ENCODE measurements at places on chromosomes 7 and 10.

GRCh38 chr7:40237731-40238130 is 102.9 kb downstream of the SUGCT start:
- no peak for DNase-seq

GRCh38 chr10:63382066-63382465 is 83.7 kb downstream of the JMJD1C start:
- DNase-seq: no peak

DNA sequence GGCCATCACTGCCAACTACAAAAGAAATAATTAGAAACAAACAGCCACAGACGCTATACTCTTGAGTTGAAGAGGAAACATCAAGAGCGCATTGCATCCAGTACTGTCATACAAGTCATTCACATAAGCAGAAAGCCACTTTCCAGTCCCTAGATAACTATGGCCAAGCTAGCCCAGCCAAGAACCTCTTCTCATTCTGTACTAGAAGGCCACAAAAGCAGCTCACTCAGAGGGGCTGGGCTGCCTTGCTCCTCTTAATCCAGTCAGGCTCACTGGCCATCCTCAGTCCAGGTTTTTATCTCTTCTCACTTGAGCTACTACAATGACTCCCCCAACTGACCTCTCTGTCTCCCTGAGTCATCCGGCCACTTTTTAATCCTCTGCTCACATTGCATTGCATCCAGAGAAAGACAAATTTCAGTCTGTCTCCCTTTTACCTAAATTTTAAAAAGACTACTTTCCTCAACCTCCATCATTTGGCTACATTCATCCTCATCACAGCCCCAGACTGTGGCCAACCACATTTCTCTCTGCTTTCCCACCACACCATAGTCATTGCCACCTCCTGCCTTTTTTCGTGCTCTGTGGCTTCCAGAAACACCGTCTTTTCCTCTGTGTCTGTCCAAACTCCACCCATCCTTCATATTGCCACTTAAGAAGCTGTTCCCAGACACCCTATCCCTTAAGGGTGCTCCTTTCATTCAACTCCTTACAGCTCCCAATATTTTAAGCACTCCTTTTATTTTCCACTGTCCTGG is 25.0 kb downstream of the PPP1R3C start:
- DNase-seq: no peak

- no peak for DNase-seq
Measured at GRCh38 chr10:99450156-99450555, 19.7 kb upstream of the GOT1 start.

DNA sequence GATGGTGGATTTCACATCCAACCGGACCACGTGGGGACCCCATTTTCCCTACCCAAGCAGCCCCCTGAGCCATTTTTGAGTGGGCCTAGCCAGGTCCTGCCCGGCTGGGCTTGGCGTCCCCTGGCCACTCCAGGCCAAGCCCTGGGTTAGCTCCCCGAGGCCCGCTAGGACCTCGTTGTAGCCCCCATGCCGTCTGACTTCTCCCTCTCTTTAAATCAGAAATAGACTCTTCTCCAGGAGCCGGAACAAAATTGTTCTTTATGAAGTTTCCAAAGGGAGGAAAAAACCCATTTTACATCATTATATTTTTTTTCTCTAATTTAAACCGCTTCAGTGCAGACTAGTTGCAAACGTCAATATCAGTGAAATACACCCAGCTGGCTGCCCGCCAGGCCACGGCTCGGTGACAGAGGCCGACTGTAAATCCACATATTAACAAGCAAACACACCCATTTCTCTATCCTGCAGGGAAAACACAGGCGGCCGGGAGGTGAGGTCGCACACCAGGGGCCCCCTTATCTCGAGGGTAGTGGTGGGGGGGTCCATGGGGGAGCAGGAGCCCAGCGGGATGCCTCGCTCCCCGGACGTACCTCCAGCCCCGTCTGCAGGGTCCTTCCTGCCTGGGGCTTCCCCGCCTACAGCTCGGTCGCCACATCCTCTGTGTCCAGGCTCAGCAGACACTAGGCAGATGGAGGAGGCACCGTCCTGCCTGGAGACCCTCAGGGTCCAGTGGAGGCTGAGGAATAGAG is 72.7 kb downstream of the ELFN1 start:
- DNase-seq: no peak

GRCh38 chr7:83976302-83976701 is 218.3 kb downstream of the SEMA3A start:
- DNase-seq: no peak

GRCh38 chr10:70175516-70175915 is 5.2 kb upstream of the SAR1A start:
- no peak for DNase-seq

- DNase-seq: no peak
Measured at GRCh38 chr10:71616817-71617654, 102.5 kb downstream of the C10orf105 start.

DNA sequence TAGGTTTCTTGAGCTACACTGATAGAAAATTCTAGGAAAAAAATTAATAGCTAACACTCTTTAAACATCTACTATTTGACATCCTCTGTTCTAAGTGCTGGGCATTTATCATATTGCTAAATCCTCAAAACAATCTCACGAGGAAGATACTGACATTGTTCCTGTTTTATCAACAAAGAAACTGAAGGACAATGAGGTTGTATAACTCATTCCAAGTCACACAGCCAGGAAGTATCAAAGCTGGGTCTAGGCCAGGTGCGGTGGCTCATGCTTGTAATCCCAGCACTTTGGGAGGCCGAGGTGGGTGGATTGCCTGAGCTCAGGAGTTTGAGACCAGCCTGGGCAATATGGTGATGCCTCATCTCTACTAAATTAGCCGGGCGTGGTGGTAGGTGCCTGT is 51.6 kb upstream of the IL6 start:
- DNase-seq: no peak

DNA sequence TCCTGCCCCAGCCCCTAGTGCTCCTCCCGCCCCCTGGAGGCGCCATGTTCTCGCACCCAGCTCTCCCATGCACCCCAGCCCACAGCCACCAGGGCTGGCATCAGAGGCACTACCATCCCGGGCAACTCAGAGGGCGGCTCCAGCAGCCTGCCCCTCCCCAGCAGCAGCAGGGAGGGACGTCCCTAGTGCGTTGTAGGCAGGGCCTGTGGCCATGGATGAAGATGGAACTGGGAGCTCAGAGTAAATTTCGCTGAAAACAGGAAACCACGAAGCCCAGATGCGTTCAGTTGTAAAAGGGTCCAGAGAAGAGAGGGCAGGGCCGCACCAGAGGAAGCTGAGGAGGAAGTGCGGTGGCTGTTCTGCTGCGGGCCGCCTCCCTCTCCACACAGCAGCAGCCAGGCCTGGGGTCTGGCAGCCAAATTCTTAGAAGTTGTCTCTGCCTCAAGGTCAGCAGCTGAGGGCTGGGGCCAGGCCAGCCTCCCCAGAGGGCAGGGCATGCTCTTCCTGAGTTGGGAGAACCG is 24.6 kb downstream of the VSIR start:
- peak; percentile 99 for DNase-seq

DNA sequence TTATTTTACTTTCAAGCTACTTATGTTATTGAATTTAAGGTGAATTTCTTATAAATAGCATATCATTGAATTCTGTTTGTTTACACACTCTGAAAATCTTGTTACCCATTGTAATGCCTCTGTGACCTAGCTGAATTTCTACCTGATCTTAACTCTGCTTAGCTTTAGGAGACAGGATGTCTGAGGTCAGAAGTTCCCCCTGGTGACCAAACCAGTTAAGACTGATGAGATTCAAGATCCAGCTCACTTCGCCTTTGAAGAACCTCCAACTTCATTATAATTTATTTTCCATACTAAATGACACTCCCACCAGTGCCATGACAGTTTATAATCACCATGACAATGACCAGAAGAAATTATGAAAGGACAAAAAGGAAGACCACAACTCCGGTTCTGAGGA is 213.4 kb upstream of the CDC14C start:
- no peak for DNase-seq

- no peak for DNase-seq
Measured at GRCh38 chr10:96548589-96548988, 34.9 kb upstream of the TLL2 start.

DNA sequence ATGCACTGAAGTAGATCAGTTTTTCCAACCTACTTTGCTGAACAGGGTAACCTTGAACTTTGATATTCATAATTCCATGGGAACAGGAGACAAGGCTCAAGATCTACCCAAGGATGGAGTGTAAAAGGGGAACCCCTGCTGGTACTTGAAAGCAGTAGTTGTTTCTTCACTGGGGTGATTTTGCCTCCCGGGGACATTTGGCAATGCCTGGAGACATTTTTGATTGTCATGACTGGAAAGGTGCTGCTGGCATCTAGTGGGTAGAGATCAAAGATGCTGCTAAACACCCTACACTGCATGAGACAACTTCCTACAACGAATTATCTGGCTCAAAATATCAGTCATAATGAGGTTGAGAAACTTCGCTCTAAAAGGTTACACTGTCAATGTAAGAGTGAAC is 214.8 kb upstream of the CTBP2 start:
- DNase-seq: no peak

DNA sequence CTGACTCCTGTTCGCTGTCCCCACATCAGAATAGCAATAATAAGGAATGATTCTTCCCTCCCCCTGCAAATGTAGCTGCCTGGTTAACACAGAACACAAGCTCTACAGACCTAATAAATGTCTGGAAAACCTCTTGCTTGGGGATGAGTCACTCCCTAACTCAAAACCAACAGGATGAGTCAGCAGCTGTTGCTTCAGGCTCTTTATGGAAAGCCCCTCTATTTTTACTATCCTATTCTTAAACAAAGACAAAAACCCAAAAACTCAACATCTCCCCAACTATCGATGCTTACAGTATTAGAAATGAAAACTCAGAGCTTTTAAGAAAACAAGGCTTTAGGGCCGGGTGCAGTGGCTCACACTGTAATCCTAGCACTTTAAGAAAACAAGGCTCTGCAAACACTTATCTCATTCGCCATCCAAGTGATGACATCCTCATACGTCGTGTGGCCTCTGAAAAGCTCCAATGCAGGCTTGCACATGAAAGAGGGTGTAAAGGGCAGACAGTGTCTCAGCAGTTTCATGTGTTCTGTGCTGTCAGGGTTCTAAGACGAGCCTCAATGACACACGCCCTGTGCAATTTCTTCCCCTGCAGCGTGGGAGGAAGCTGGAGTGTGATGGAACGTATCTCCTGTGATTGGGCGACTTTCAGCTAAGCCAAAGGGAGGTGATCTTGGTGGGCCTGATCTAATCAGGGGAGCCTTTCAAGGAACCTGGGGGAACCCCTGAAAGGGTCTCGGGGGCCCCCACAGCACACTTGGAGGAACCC is 70.1 kb downstream of the AMZ1 start:
- DNase-seq: peak; percentile 94

GRCh38 chr10:108050626-108051025 is 886.1 kb upstream of the SORCS1 start:
- DNase-seq: no peak

GRCh38 chr7:28104811-28105210 is 75.8 kb downstream of the JAZF1 start:
- DNase-seq: no peak

DNA sequence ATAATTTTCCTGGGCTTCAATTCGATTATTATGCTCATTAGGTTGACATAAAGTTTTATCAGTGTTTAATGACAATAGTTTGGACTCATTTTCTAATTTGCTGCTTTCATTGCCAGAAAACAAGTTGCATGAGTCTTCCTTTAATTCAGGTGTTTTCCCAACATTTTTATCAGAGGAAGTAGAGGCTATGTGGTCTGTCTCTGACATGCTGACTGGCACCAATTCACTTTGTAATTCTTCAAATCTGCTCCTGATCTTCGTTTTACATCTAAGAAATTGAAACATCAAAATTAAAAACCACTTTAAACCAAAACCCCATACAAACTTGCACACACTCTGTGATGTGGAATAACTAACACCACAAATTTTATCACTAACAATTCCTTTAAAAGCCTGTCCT is 10.9 kb downstream of the CCDC186 start:
- no peak for DNase-seq

DNA sequence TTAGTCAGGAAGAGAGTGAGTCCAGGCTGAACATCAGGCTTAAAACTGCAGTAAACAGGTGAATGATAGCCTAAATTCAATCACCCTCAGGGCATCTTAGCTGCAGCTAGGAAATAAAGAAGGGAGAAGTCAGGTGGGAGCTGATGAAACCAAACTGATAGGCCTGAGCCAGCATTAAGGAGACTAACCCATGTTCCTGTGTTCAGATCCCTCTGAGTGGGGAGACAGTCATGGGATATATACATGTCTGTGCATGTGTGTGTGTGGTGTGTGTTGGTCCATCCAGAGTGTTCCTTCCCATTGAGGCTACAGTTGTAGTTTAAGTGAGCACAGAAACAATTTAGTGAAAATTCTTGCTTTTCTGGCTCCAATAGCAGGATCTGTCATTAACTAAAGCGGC is 480.9 kb downstream of the PHTF2 start:
- DNase-seq: no peak

- DNase-seq: no peak
Measured at GRCh38 chr7:153943457-153943856, 108.7 kb upstream of the DPP6 start.

- DNase-seq: no peak
Measured at GRCh38 chr10:122181876-122182275, 89.2 kb upstream of the BTBD16 start.

DNA sequence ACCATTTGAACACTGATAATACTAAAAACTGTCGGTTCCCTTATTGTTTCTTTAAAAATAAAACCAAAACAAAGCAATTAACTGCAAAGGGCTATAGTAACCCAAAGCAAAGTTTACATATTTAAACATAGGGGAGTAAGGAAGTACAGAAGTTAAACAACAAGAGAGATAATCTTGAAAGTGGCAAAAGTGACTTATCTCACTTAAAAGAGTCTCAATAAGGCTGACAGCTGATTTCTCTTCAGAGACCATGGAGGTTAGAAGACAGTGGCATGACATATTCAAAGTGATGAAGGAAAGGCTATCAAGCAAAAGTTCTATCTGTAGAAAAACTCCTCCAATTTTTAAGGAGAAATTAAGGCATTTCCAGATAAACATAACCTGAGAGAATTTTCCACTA is 233.5 kb upstream of the HDAC9 start:
- no peak for DNase-seq

GRCh38 chr10:7523656-7524055 is 112.8 kb upstream of the SFMBT2 start:
- no peak for DNase-seq

- DNase-seq: no peak
Measured at GRCh38 chr7:20730611-20731010, 56.1 kb downstream of the SP8 start.

All from T-helper 1 cell (primary cell).